Activated CD4-positive, alpha-beta memory T cell treated with anti-CD3 and anti-CD28 coated beads, Interleukin-2, amount 10 ng/mL, durations not matched to agents 7 days and 5 days (primary cell): ENCODE measurements at places on chromosomes 6 and 20. TPM values are rescaled to one million over a fixed set of nuclear protein-coding genes. Genes with fewer than 3 reads are reported as not detected.
A peak's percentile ranks its signal among the peaks of the same experiment; 100 is the strongest.

DNA sequence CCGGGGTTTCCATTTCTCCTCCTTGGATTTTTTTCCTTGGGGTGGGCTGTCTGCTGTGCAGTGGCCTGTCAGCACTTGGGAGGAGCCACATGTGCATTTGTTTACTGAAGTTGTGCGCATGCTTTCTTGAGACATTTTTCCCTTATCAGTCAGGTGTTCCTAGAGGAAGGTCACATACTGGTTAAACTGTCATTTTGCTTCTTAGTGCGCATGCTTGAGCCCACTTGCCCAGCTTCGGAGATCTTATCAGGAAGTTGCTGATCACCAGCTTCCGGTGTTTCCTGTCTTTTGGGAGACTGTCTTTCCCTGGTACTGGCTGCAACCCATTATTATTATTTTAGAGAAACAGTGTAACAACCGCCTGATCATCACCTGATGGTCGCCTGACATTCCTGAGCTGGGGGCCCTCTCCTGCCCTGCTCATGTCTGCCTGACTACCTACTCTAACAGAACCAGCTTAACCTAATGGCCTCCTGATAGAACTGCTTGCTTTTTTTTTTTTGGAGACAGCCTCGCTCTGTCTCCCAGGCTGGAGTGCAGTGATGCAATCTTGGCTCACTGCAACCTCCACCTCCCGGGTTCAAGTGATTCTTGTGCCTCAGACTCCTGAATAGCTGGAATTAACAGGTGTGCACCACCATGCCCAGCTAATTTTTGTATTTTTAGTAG lies 378 bp upstream of the ERVFRD-1 start:
- no peak for DNase-seq
- H3K27ac ChIP-seq, result no peak overlapping the region
- H3K27me3 ChIP-seq, result no peaks in the 10 kb centered on the region
- peak overlapping the region; percentile 22 for H3K4me3 ChIP-seq
- no peaks in the 10 kb centered on the region for H3K36me3 ChIP-seq

GRCh38 chr20:51374456-51374830 lies 168.1 kb downstream of the NFATC2 start:
- no peak for DNase-seq
- no peak overlapping the region for H3K27ac ChIP-seq
- no peak overlapping the region for H3K4me3 ChIP-seq
- peaks cover 5% of the 10 kb centered on the region for H3K36me3 ChIP-seq
- peaks cover 18% of the 10 kb centered on the region for H3K4me1 ChIP-seq
- H3K27me3 ChIP-seq, result no peaks in the 10 kb centered on the region

Gene OR2J3
- not detected for total RNA-seq

Gene PACSIN1
- total RNA-seq, result 1.8 TPM
